ENCODE measurements at places on chromosomes 3 and 15.

GRCh38 chr3:188759336-188760005 lies 412.3 kb upstream of the TPRG1 start:
- DNase-seq = no peak

DNA sequence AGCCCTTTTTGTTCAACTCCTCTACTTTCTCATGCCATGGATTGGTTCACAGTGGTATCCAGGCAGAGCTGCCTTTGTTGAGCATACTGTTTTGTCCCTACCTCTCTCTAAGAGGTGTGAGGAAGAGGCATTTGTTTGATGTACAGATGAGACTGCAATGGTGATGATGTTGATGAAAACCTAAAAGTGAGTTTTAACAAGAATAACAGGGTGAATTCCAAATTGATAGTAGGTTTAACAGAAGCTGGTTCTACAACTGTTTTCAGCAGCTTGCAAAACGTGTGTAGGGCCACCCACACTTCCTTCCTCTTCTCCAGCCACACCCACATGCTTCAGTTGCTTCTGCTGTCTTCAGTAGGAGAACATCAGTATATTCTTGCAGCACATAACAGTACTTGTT lies 10.2 kb downstream of the SNRK start:
- no peak for DNase-seq

- no peak for DNase-seq
Measured at GRCh38 chr3:119562307-119562961, 3.0 kb upstream of the CD80 start.

- no peak for DNase-seq
Measured at GRCh38 chr15:82944056-82944455, 8.5 kb downstream of the HOMER2 start.

DNA sequence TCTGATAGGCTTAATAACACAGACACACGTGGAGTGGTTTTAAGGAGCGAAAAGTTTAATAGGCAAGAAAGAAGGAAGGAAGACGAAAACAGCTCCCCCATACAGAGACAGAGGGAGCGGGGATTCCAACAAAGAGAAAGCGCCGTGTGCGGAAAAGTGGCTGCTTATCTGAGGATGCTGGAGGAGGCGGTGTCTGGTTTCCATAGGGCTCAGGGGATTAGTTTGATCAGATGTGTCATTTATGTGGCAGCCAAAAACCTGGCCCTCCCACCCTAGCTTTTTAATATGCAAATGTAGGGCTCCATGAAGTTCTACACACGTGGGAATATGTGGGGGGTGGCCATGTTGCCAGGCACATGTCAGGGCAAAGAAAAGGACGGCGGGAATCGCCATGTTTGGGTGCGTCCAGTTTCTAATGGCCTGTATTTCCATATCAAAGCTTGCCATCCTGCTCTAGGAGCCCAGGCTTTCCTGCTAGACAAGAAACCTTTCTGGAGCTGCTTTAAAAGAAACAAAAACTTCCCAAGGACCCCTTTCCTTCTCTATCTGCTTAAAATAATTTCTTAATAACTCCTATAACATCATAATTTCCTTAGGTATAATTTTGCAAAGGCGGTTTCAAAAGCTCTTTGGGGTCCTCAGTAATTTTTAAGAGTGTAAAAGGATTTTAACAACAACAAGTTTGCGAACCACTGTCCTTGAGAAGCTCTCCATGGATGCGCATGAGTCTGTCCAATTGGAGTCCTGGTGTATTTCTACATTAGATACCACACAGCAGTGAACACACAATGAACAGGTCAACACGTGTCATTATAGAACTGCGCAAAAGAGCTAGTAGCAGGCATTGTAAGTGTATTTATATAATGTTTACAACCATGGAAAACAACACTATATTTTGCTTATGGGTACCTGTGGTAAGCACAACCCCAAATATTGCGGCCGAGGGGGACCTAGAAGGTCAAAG lies 622 bp upstream of the ZNF589 start:
- peak; percentile 60 for DNase-seq

GRCh38 chr3:103711670-103712069 lies 1276.9 kb downstream of the ZPLD1 start:
- DNase-seq = no peak

GRCh38 chr3:82165266-82165665 lies 403.8 kb upstream of the GBE1 start:
- DNase-seq = no peak

GRCh38 chr3:143897576-143898295 lies 49.5 kb upstream of the SLC9A9 start:
- no peak for DNase-seq

DNA sequence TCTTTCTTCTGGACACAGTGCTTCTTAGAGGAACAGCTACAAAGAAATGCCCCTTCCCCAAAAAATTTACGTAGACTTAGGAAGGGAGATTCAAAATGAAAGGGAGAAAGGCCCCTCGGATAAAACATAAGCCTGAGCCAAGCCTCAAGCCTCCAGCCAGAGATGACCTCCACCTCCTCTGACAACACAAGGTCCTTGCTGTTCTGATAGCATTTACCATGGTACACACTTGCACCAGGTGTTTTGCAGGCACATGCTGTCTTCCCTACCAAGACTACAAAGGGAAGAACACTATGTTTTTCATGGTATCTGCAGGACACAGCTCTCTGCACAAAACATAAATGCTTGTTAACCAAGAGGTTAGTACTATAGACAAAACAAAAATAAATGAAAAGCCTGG lies 27.8 kb downstream of the RYK start:
- no peak for DNase-seq

DNA sequence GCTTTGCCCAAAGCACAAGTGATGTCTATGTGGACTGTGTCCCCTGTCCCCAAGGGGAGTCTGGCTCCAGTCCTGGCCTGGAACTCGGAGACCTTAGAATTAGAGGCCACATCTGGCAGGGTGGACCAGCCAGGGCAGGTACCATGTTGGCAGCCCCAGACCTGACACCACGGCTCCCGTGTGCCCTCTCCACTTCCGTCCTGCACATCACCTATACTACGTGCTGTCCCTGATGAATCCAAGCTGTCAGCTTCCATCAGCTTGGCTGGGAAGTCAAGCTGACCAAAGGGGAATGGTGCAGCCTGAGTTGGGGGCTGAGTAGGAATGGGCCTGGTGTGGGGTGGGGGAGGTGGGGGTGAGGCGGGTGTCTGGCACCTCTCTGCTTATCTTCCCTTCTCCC lies 15.3 kb downstream of the C15orf39 start:
- no peak for DNase-seq

GRCh38 chr3:155675094-155675493 lies 69.8 kb downstream of the PLCH1 start:
- no peak for DNase-seq

GRCh38 chr3:145191543-145191942 lies 969.4 kb downstream of the PLOD2 start:
- no peak for DNase-seq

DNA sequence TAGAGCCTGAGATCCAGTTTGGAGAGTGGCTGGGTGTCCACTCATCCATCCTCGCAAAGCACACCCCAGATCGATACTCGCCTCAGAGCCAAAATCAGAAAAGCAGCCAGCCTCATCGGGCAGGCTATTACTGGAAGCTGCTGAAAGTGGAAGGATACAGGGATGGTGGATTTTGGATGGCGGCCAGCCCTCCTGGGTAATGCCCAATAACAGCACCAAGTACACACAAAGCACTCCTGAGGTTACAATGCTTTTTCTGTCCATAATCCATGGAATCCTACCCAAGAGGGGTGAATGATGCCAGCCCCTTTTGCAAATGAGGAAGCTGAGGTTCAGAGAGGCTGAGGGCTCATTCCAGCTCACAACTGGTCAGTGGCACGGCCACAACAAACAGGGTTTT lies 93.1 kb upstream of the SLC6A11 start:
- no peak for DNase-seq

- DNase-seq = peak; percentile 24
Measured at GRCh38 chr15:84982301-84982920, 755 bp downstream of the PDE8A start.

- DNase-seq = no peak
Measured at GRCh38 chr3:57065588-57065987, 5.1 kb downstream of the SPATA12 start.

- DNase-seq = peak; percentile 77
Measured at GRCh38 chr3:171829841-171830517, 13.2 kb upstream of the TMEM212 start.

DNA sequence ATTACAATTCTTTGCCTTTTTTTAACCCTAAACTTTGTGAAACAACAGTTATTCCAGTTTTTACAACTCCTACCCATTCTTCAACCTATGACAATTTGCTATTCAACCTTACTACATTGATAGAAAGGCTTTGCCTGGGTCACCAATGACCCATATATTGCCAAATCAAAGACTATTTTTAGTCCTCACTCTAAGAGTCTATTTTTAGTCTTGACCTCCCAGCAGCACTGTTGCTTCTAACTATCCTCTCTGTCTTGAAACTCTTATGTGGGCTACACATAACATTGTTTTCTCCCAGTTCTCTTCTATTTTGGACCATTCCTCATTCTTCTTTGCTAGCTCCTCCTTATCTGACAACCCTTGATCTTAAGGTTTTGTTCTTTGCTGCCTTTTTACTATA lies 71.4 kb downstream of the C3orf80 start:
- no peak for DNase-seq

DNA sequence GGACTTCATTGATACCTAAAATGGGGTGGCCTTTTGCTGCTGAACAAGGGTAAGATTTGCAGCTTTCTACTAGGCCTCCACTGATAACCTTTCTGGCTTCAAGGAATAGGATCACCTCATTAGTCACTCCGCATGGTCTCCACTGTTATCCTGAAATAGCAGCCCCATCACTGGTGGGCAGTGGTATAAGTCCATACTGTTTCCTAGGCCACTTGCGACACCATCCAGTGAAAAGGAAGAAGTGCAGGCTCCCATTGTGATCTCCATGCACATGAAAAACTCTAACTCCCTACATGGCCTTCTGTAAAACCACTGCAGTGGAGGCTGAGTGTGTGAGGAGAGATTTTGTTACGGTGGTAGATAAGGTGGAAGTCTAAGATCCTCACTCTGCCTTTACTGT lies 1455.9 kb downstream of the SI start:
- peak; percentile 27 for DNase-seq

DNA sequence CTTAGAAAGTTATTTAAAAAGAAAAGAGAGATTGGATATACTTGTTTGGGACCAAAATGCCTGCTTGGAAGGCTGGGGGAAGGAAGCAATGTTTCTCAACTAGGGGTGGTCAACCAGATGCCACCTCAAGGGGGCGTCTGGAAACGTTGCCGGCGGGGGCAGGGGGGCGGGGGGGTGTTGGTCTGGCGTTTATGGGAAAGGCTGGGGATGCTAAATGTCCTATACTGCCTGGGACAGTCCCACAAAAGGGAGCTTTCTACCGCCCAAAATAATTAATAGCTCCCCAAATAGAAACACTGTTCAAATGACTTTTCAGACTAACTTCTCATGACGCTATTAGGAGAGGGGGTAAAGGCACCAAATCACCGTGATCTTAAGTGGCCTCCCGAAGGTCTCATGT lies 2.2 kb downstream of the POLG start:
- peak; percentile 47 for DNase-seq

DNA sequence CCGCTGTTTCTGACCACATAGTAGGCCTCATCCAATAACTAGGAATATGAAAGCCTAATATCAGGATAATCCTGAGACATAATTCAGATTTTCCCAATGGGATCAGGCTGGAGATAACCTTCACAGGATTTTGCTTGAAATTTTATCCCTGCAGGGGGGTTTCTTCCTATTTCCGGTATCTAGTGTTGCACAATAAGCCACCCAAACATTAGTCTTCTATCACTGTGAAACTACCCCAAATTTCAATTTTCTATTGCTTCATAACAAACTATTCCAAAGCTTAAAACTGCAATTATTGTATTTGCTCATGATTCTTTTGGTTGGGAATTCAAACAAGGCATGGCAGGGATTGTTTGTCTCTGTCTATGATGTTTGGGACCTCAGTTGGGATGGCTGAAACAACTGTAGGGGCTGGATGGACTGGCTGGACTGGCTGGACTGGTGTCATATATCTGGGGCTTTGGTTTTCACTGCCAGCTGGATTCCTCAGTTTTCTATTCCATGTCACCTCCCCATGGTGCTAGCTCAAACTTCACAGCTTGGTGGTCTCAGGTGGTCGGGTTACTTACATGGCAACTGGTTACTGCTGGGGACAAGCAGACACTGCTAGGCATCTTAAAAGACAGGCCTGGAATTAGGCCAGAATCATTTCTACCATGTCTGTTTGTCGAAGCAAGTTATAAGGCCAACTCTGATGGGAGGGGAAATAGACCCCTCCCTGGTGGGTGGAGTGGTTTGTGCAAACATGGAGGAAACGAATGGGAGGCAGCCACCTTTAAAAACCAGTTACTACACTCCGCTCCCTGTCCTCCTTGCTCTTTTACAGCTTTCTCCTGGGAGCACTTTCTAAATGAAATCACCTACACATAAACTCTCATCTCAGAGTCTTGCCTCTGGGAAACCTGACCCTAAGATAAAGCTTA lies 88.2 kb upstream of the STT3B start:
- DNase-seq = no peak

GRCh38 chr3:25002052-25002451 lies 426.0 kb upstream of the RARB start:
- no peak for DNase-seq

DNA sequence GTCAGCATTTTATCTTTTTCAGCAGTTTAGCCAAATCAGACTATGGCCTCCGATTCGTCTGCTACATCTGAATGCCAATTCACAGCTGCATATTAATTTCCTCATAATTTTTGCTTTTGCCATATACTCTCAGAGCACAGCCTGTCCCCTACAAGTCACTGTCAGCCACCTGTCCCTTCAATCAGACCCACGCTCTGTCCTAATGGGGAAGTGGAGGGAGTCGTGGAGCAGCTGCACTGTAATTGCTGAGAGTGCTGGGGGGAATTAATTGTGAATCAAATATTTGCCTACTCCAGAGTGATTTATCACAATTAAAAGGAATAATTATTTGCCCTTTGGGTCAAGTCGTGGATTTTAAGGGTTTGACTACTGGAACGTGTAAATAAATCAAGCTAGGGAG lies 75.5 kb downstream of the EBLN2 start:
- no peak for DNase-seq

GRCh38 chr3:29283231-29284119 lies 2.6 kb downstream of the RBMS3 start:
- no peak for DNase-seq

All from glutamatergic neuron (in vitro differentiated cells).